Smooth muscle cell of bladder (primary cell): ENCODE measurements at places on chromosomes 1 and 21. TPM values are rescaled to one million over a fixed set of nuclear protein-coding genes. Genes with fewer than 3 reads are reported as not detected.

PDC gene
- total RNA-seq, result 0.28 TPM in 1 of 2 replicates, not detected in the other

CAMK2N1 gene
- total RNA-seq, result 7.5 and 11.1 TPM in 2 replicates

WNT4 gene
- 0.28 and 0.74 TPM in 2 replicates for total RNA-seq

OPN3 gene
- 15.5 and 17.0 TPM in 2 replicates for total RNA-seq

KRTAP13-2 gene
- total RNA-seq, result not detected in 2 replicates

MEGF6 gene
- total RNA-seq, result 3.0 and 25.9 TPM in 2 replicates

RGS7 gene
- total RNA-seq, result under 0.01 TPM in 2 replicates

ST6GALNAC5 gene
- 0.43 and 1.1 TPM in 2 replicates for total RNA-seq

GABRD gene
- not detected in 2 replicates for total RNA-seq

MYOM3 gene
- total RNA-seq, result 0.09 TPM in 1 of 2 replicates, not detected in the other

DYNLT5 gene
- total RNA-seq, result 0.71 and 0.74 TPM in 2 replicates

FAM43B gene
- under 0.01 TPM in 1 of 2 replicates, not detected in the other for total RNA-seq

KMO gene
- under 0.01 TPM in 1 of 2 replicates, not detected in the other for total RNA-seq

BRINP2 gene
- total RNA-seq, result 0.28 and 0.57 TPM in 2 replicates

KIF2C gene
- 2.9 and 3.4 TPM in 2 replicates for total RNA-seq

MAP1LC3C gene
- total RNA-seq, result 0.14 and 0.18 TPM in 2 replicates

SERPINC1 gene
- not detected in 2 replicates for total RNA-seq

COL8A2 gene
- total RNA-seq, result 2.0 and 4.5 TPM in 2 replicates

FMO1 gene
- total RNA-seq, result 0.14 and 0.37 TPM in 2 replicates

KCNH1 gene
- total RNA-seq, result 0.14 and 0.18 TPM in 2 replicates

SPOCD1 gene
- total RNA-seq, result 14.2 and 20.0 TPM in 2 replicates

FAM167B gene
- 0.28 and 0.83 TPM in 2 replicates for total RNA-seq

HJV gene
- total RNA-seq, result not detected in 2 replicates

PGLYRP3 gene
- not detected in 2 replicates for total RNA-seq
